Cardiac septum (tissue), 1 donor: ENCODE measurements at places on chromosomes 7 and 10. TPM values are rescaled to one million over a fixed set of nuclear protein-coding genes. Genes with fewer than 3 reads are reported as not detected.

- DNase-seq = no peak
These were observed 981.7 kb downstream of the REEP3 start for GRCh38 chr10:64502936-64503335.

- no peak for DNase-seq
These were observed 30.5 kb downstream of the CDH23 start for GRCh38 chr10:71427246-71427645.

DNA sequence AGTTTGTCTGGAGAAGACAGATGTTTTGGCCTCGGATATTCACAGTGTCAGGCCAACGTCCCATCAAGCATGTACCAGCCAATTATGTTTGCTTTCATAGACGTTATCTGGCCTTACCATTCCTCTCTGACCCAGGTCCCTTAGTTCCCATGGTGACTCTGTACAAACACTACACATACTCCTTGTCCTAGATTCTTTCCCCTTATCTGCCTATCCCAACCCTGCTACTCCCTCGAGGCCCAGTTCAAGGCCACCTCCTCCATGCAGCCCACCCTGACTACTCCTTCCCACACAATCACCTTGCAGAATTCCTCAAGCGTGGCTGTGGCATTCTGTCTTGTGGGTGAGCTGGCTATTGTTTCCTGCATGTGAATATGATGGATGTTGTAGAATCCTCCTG, 155.2 kb downstream of the PRKAG2 start:
- DNase-seq = no peak

DNA sequence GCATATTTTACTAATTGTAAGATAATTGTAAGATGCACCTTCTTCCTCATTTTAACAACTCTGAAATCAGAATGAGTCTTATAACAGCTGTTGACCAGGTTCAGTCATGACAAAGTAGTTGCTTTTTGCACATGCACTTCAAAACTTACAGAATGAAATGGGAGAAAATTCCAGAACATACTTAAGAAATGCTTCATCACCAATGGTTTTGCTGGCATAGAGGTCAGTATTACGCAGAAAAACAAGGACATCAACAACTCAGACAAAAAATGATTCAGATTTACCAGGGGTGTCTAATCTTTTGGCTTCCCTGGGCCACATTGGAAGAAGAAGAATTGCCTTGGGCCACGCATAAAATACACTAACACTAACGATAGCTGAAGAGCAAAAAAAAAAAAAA, 13.3 kb downstream of the COL28A1 start:
- no peak for DNase-seq

DNA sequence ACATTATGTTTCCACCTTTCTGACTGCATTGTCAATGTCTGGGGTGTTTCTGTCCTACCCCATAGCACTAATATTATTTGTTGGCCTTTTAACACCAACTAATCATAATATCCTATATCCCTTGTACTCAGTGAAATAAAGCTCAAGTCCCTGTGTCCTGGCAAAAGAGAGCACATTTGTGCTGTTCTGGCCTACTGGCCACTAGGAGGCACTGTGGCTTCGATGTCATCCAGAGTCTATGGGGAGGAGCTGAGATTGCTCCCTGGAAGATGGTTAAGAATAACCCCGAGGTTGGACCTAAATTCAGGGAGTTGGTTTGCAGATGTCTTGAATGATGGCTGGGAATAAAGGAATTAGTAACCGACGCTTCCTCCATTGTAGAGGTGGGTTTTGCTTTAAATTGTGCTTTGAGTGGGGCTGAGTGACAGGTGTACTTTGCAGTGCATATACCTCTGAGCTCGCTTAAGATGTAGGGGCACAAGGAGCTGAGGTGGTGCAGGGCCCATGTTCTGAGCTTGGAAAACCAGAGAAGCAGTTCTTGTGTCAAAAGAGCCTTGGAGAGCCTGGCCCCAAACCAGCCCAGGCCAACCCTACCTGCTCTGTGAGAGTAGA, 191.2 kb upstream of the PRSS1 start:
- DNase-seq = no peak

DNA sequence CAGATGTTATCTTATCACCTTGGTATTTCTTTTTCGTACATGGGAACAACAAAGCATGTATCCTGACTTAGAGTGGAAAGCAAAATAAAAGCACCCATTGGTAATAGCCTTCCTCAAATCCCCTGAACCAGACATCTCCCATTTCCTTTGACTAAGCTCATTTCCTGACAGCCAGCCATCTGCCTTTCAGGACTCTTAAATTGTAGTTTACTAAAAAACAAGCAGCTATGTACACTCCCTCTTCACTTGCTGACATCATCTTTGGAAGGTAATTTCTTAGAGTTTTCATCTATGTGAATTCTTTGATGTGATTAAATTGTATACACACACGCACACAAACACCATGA, 40.7 kb downstream of the ARL4A start:
- DNase-seq = no peak

DNA sequence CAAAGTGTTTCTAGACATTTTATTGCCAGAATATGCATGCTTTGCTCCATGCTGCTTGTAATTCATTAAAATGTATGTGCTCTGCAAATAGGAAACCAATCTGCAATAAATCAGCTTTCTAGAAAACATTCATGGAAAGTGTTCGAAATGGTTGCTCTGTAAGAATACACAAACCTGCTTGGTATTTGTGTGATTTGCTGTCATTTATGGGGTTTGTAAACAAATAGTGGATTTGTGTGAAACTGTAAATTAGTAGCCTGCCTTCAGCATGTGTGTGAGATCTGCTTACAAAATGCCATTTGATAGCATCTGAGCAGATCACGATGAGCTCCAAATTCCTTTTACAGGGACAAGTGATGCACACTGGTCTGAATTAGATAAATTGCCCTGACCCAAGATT, 219.0 kb upstream of the CSTF2T start:
- no peak for DNase-seq

DNA sequence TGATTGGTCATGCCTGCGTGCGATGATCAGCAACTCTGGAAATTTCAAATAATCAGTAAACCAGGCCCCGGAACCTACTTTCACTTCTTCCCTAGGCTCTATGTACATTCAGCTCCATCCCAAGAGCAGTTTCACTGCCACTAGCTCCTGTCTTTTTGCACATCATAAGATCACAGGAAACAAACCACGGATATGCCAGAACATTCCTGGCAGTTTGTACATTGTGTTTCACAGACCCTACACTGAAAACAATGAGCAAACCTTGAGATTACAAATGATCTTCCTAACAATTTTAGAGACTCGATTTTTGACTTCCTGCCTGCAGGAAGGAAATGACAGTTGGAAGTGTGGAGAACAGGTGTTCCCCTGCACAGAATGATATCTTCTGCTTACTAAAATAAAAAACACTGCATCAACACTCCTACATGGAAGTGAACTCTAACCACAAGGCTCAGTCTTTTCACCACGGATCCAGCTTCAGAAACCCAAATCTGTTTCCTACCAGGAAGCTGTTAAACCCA, 7.6 kb upstream of the TMEM236 start:
- DNase-seq = no peak

LLCFC1 gene
- total RNA-seq = not detected

OR2A1 gene
- 0.19 TPM for total RNA-seq

CDK14 gene
- total RNA-seq = 25.7 TPM

BRAF gene
- 35.0 TPM for total RNA-seq
